Renal cortex interstitium (tissue), 15 donors: ENCODE measurements at places on chromosomes 5 and 9. TPM values are rescaled to one million over a fixed set of nuclear protein-coding genes. Genes with fewer than 3 reads are reported as not detected.
A peak's percentile ranks its signal among the peaks of the same experiment; 100 is the strongest.

Gene TAF1L
- polyA plus RNA-seq: 0.09 TPM

Gene LHX2
- polyA plus RNA-seq: not detected

Gene RASEF
- 7.5 TPM for polyA plus RNA-seq

Gene EDIL3
- polyA plus RNA-seq: 54.4 TPM

Gene CCDC192
- 0.93 TPM for polyA plus RNA-seq

Gene TLX3
- polyA plus RNA-seq: not detected

Gene TTC23L
- polyA plus RNA-seq: 4.0 TPM

Gene HMMR
- 18.3 TPM for polyA plus RNA-seq

Gene MARCOL
- not detected for polyA plus RNA-seq

Gene ADAMTS19
- 6.4 TPM for polyA plus RNA-seq

Gene SCGB3A2
- 0.22 TPM for polyA plus RNA-seq

- no peak for DNase-seq
These were observed 98.1 kb downstream of the KDM4C start for GRCh38 chr9:6855860-6856259.

- DNase-seq: no peak
These were observed 120.8 kb downstream of the RASGRF2 start for GRCh38 chr5:81080809-81081460.

GRCh38 chr5:156918311-156918845 is 44.6 kb downstream of the TIMD4 start:
- DNase-seq: no peak

- no peak for DNase-seq
These were observed 1.0 kb upstream of the HK3 start for GRCh38 chr5:176899946-176900779.

DNA sequence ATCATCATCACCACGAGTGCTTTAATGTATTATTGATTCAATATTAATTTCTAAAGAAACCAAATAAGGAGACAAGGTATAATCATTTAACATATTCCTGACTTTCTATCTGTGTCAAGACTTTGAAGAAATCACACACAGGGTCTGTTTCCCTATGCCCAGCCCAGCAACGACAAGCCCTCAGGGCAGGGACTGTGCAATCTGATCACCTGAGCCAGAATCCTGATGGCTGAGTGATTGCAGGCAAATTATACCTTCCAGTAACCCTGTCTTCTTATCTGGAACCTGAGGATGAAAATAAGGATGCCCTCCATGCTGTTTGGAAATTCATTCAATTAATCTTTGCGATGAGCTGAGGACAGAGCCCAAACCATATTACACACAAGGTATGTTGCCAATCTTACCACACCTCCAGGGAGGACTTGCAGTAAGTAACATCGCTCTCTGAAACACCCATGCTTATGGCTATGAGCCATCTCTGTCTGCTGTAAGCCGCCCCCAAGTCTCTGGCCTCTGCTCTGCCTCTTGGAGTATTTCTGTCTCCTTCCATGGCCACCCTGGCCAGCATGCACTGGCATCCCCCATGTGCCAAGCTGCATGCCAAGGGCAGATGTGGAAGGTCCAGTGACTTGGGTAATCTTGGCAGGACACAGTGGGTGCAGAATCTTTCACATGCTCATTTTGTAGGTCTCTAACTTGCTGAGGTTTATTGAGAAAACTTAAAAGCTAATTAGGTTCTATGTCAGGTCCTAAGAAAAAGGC is 10.6 kb downstream of the TAS2R1 start:
- DNase-seq: no peak

DNA sequence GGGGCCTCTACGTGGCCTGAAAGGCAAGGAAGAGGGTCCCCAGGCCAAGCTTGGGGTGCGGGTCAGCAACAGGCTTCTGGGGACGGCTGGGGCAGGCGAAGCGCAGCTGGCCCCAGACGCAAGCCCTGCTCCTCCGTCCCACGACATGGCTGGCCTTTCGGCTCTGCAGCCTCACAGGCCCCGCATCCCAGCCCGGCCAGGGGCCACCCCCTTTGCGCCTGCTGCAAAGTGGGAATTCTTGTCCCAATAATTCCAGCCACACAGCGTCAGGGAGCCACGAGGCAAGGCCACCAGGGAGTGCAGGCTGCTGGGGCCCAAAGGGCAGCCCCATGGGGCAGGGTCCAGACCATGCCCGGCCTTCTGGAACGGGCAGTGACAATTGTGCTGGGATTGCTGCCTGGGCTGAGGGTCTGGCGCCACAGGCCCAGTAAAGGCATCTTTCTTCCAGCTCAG is 1.1 kb upstream of the ENTPD2 start:
- no peak for DNase-seq

GRCh38 chr9:131258186-131258585 is 18.1 kb downstream of the FAM78A start:
- DNase-seq: no peak

GRCh38 chr5:137399911-137400310 is 99.2 kb downstream of the SPOCK1 start:
- DNase-seq: no peak

DNA sequence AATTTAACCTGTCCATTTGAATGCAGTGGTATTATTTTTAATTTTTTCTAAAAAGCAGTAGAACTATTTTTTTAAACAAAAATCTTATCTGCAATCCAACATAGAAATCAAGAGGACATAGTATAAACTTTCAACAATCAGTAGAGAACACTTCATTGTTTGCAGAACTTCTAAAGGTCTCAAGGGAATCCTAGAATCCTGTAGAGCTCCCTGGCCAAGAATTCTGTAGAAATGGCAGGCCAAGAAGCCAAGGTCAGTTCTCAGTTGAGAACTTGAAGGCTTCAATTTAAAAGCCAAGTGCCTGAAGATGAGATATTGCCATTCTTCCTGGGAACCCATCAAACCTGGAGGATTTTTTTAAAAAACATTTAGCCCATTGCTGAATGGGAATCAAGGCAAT is 199.2 kb upstream of the KLF4 start:
- DNase-seq: no peak

- no peak for DNase-seq
These were observed 124.1 kb upstream of the STC2 start for GRCh38 chr5:173452119-173452905.

DNA sequence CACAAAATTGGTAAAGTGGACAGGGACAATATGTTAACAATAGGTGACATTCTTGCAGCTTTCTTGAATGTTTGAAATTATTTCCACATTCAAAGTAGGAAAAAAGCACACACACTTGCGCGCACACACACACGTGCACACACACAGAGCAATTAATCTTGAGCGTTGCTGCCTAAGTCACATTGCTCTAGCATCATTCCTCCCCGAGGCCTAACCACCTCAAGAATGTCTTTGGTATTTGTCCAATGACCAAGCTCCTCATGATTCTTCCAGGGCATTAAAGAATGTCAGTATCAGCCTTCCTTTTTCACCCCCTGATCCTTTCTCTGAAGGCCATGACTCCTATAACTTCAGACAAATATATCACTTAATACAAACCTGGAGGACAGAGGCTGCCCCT is 198.1 kb downstream of the NPR3 start:
- DNase-seq: no peak

- no peak for DNase-seq
These were observed 59.4 kb upstream of the TNFSF8 start for GRCh38 chr9:114989600-114990410.

DNA sequence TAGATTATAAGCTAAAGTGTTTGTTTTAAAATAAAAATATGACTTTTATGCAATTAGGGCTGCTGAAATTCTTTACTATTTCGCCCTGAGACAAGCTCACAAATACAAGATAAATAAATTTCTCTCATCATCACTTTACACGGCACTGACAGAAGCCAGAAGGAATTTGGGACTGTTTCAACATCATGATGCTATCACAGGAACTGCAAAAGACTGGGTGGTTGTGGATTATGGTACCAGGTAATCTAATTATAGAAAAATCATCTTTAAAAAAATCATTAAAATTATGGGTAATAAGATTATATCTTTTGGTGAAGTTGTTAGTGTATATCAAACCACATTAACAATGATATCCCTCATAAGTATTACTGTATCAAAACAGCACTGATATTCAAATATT is 95.0 kb downstream of the MAN2A1 start:
- DNase-seq: no peak

GRCh38 chr5:68252673-68253623 is 37.4 kb downstream of the PIK3R1 start:
- peak; percentile 64 for DNase-seq

- DNase-seq: no peak
These were observed 4.1 kb downstream of the FBXW11 start for GRCh38 chr5:172002310-172002709.

GRCh38 chr9:110432253-110432652 is 94.6 kb upstream of the TXNDC8 start:
- DNase-seq: no peak

DNA sequence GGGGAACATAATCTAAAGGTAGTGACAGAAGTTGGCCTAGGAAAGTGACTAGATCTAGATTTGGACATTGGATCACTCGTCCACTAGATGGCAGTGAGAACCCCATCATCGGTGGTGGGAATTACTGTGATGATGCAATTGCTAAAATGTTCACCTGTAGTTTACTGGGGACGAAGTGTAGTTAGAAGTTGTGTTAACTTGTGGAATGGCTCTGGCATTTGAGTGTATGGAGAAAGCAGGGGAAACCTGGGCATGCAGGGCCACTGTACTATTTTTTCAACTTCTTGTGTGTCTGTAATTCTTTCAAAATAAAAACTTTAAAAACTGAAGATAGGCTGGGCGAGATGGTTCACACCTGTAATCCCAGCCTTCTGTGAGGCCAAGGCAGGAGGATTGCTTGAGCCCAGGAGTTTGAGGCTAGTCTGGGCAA is 75.5 kb downstream of the PHAX start:
- peak; percentile 38 for DNase-seq

DNA sequence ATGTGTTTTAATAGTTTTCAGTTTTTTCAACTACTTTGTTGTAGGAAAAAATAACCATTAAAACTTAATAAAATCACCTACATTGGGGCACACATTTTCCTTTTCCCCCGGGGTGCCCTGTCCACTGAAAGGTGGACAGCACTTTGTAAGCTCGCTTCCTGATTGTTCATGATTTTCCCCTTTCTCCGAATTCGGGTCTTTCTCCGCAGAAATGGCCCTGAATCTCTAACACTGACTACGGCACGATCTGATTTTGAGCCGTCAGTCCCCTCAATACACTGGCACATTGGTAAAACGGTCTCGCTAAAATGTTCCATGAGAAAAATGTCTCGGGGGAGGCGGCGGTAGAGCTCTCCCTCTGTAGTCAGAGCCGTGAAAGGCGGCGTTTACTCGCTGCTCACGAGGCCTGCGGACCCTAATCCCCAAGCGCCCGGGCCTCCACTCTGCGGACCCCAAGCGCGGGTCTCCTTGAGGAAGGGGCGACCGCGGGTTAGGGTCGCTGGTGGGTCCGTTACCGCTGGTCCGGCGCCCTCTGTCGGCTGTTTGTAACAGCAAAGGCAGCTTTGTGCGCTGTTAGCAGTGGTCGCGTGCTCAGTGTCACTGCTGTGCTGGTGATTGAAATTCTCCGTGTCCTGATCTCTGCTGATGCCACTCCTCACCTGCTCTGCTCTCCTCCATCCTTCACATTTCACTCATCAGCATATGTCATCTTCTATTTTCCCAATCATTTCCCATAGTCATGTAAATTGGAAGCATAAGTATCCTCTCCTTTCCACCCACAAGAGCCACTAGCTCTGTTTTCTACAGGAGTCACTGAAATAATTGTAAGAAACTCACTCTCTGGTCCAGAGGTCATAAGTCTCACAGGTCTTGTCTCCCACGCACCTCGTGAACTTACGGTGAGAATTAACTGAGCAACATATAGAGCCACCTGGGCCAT is 10.8 kb upstream of the IFNA2 start:
- DNase-seq: peak; percentile 51

GRCh38 chr5:14234204-14234603 is 91.1 kb downstream of the TRIO start:
- no peak for DNase-seq

- DNase-seq: no peak
These were observed 679 bp downstream of the B4GALT1 start for GRCh38 chr9:33166231-33167083.

GRCh38 chr5:107388141-107388861 is 282.4 kb downstream of the EFNA5 start:
- no peak for DNase-seq

DNA sequence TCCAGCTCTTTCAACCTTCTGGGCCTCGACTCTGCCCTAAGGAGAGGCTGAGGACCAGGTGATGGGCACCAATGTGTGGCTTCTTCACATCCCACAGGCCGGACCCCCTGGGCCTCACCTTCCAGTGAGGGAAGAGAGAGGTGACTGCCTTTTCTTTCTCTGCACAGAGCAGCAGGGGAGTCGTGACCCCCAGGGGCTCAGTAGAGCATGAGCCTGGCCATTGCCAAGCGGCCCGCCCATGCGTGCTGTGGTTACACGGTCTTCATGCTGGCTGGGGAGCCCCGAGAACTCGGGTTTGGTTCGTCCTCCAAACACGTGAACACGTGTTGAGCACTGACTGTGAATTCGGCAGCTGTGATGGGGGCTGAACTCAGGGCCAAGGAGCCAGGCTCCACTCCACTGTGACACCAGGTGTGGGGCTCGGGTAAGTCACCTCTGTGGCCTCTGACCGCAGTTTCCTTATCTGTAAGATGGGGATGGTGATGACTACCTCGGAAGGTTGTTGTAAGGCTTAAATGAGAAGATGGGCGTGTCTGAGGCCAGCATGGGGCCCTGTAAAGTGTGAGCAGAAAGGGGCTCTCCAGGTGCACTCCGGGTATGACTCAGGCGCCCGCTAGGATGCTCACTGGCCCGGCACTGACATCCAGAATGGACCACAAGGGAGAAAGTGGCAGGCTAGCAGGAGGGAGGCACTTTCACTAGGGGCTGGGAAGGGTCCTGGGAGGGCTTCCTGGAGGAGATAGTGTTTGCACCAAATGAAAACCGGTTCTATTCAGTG is 13.4 kb upstream of the GRHPR start:
- no peak for DNase-seq

DNA sequence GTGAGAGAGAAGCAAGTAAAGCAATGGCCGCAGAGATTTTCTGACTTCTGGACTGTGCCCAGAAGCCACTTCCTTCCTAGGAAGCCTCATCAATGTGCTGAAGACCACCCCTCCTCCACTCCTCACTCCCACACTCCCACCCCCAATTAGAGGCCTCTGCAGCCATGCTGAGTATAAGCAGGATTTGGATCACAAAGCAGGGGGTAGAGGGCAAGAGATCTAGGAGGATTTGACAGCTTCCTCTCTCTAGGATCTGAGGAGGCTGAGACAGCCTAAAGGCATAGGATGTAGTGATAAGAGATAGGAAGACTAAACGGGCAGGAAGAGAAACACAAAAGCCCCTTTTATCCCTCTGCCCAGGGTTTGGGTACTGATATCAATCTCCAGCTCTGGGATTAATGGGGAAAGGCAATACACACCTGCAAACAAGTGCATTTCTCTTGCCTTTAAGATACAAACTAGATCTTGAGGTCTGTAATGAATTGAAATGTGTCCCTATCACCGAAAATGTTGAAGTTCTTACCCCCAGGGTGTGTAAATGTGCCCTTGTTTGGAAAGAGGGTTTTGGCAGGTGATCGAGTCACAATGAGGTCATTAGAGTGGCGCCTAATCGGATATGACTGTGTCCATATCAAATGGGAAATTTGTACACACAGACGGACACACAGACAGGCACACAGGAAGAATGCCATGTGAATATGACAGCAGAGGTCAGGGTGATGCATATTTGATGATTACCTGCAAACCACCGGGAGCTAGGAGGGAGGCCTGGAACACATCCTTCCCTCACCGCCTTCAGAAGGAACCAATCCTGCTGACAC is 28.5 kb downstream of the KCNV2 start:
- no peak for DNase-seq

GRCh38 chr5:78908173-78909061 is 76.7 kb downstream of the ARSB start:
- peak; percentile 56 for DNase-seq
